Fibroblast of gingiva (primary cell): ENCODE measurements at places on chromosomes 1 and 21.

DNA sequence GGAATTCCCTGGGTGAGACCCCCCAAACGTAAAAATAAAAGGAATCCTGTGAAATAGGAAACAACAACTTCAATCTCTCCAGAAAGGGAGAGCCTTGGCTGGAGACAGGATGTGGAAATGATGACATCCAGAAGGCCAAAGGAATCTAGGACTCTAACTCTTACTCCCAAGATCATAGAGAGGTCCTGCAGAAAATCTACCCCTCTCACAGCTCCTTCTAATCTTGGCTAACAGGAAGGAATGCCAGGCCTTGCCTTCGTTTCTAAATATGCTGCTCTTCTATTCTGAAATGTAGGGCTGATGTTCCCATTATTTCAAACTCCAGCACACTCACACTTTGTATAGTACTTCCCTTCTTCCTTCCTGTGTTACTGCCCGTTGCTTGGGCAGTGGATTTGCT, 40.7 kb downstream of the ARHGEF11 start:
- no peak for DNase-seq

DNA sequence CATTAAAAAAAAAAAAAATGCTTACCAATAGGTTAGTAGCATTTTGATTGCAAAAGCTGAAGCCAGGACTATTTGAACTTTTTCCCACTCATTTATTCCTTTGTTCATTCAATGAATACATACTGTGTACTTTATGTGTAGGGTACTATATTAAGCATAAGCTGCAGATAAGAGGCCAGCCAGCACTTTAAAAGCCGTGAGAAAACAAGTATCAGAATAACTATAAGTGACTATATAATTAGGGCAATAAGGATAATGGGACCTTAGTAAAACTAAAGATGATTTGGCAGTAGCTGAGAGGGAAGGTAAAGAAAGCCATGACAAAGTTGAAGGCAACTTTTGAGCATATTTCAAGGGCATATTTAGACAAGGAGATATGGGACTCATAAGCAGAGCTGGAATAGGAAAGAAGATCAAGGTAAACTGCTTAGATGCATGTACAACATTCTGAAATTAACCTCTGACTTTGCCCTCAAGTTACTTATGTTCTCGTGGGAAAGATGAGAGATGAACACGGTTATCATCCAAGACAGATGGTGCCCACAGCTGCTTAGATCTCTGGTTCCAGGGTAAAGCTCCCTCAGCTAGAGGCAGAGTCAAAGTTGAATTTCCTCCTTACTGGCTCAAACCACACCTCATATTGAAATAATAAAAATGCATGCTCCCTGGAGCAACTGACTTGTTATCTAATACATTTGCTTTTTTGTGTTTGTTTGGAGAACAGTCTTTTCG, 44.0 kb upstream of the FMO2 start:
- no peak for DNase-seq

- DNase-seq = no peak
Measured at GRCh38 chr1:248730507-248731335, 24.8 kb downstream of the LYPD8 start.

DNA sequence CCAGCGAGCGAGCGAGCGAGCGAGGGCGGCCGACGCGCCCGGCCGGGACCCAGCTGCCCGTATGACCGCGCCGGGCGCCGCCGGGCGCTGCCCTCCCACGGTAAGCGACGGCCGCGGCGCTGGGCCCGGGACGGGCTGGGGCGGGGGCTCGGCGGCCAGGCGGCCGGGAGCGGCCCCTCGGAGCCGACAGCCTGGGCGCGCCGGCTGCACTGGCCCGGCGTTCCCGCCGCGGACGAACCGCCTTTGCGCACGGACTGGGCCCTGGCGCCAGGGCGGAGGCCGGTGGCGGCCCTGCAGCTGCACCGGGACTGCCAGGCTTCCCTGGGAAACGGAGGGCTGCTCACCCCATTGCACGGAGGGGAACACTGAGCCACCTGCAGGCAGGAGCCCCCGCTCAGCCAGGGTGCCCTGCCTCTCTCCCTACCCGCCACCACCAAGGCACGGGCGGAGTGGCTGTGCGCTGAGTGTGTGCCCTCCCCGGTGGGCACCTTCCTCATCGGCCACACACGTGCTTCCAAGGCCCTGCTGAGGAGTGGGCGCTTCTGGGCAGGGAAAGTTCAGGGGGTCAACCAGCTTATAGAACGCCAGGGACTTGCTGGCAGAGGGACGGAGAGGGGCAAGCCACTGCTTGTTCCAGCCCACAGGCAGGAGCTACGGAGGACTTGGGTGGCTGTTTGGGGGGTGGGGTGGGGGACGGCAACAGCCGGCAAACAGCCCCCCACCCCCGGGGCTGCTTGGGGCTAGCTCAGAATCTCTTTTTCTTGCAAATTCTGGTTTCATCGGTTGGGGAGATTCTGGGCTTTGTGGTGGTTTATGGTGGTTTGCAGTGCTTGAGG, 532 bp downstream of the CSF1 start:
- DNase-seq = no peak

- DNase-seq = no peak
Measured at GRCh38 chr1:44408632-44409602, 3.9 kb downstream of the RNF220 start.

DNA sequence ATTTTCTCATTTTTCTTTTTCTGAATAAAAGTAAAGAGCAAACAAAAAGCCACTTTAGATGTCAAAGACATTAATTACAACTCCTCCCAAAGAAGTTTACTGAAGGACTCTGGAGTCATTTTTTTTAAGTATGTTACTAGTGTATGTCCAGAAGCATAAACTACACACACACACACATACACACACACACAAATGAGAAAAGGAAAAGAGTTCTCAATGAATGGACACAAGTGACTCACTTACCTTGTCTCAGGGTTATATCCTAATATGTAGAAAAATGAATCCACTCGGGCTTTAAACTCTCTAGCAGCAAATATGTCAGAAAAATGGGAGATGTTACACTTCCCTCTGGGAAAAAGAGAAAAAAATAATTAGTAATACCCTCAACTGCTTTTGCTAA, 223.1 kb downstream of the SLC45A1 start:
- no peak for DNase-seq

- DNase-seq = peak; percentile 89
Measured at GRCh38 chr1:230858918-230859729, 9.2 kb downstream of the C1orf198 start.

DNA sequence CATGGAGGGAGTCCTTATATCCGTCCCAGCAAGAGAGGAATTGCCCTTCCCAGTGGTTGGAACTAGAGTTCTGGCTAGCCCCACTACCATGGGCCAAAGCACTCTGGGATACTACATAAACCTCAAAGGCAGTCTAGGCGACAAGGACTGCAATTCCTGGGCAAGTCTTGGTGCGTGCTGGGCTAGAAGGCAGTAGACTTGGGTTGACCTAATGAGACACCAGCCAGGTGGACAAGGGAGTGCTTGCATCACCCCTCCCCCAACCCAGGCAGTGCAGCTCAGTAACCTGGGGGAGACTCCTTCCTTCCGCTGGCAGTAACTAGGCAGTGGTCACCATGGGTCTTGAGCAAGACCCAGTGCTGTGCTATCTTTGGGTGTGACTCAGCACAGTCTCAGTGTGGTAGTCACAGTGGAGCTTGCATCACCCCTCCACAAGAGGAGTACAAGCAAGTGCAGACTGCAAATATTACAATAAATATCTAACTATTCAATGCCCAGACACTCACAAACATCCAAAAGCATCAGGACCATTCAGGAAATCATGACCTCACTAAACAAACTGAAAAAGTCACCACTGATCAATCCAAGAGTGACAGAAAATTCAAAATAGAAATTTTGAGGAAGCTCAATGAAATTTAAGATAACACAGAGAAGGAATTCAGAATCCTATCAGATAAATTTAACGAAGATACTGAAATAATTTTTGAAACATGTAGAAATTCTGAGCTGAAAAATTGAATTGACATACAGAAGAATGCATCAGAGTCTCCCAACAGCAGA, 84.7 kb upstream of the LYPLAL1 start:
- peak; percentile 92 for DNase-seq

GRCh38 chr1:23483321-23484252, at the start of gene ASAP3:
TSS of gene ASAP3 (minus strand) at chr1:23484179. CDS start at chr1:23484133, 46 bp downstream.
- peak; percentile 25 for DNase-seq

DNA sequence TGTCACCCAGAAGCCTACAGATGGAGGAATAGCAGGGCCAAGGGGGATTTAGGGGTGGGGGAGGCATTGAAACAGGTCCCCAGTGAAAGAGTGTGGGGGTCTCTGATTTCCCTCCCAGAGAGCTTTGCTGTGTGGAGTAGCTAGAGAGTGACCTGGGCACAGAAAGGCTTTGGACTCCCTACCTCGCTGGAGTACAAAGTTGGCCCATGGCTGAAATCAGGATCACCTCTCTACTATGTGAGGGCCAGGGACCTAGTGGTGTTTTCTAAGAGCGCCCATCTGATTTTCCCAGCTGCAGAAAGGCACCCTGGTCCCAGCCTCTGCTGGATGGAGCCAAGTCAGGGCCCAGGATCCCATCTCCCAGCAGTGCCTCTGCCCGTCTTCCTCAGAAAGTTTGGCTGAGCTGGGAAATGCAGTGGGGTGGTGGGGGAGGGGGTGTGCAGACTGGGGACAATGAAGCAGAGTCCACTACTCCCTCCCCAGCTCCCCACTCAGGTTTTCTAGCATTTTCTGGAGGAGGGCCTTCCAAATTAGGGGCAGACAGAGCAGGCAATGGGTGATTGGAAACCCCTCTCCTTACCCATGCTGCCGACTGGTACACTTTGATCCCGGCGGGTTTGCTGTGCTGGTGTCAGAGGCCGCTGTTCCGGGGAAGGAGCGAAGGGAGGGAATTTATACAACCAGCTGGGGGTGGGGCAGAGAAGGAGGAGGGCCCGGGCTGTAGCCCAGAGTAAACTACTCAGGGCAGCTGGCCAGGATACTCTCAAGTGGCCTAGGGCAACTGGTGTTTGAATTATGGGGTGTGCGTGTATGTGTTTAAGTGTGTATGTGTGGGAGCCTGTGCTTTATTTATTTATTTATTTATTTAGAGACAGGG, at the start of gene SELENBP1:
SELENBP1 (minus strand) TSS at position 648 of the 877 bp plus-strand sequence; CDS start at position 584, 64 bp downstream.
- peak; percentile 85 for DNase-seq

DNA sequence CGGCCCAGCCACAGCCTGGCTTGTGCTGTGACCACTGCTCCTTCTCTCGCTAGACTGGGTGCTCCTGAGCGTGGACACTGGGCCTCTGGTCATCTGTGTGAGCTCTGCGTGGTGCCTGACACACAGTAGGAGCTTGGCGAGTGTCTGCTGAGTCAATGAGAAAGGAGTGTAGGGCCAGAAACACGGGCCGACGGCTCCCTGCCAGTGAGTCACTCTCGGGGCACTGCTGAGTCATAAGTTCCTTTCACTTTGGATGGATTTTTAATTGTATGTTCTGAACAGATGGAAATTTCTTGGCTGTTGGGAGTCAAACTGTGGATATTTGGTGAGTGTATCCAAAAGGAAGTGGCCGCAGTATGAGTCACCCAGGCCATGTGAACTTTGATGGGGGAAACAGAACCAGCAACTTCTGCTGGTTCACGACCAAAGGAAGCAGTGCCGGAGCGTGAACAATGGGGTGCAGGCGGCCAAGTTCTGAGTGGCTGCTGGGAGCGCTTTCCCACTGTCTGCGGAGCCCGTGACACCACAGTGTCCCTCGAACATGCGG, 41.0 kb upstream of the COL18A1 start:
- peak; percentile 97 for DNase-seq

GRCh38 chr1:159936273-159936904, 9.0 kb downstream of the IGSF9 start:
- peak; percentile 15 for DNase-seq

DNA sequence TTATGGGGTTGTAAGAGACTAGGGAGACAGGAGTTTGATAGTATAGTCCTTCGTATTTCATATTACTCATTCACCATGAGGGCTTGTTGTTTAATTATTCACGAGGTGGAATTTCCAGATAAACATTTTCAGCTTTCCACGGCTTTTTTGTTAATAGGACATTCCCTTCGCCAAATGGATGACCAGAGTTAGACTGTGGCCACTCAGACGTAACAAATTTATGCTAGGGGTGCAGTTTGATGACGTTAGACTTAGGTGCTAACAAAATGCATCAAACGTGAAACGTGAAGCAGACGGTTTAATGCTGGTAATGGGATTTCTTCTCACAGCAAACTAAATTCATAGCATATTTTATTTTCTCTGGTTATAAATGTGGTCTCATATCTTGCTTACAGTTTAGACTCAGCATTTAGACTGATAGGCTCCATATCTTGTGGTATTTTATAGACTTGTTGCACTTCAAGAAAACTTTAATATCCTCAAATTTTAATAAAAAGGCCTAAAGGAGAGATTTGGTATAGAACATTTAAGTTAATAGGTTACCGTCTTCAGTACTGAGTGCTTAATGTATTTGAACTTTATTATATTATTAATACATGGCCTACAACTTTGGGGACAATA, 2.3 kb downstream of the DHX9 start:
- DNase-seq = no peak

GRCh38 chr1:38740487-38740886, 119.1 kb downstream of the RRAGC start:
- DNase-seq = no peak

GRCh38 chr1:86138746-86139145, 17.8 kb downstream of the COL24A1 start:
- DNase-seq = no peak

DNA sequence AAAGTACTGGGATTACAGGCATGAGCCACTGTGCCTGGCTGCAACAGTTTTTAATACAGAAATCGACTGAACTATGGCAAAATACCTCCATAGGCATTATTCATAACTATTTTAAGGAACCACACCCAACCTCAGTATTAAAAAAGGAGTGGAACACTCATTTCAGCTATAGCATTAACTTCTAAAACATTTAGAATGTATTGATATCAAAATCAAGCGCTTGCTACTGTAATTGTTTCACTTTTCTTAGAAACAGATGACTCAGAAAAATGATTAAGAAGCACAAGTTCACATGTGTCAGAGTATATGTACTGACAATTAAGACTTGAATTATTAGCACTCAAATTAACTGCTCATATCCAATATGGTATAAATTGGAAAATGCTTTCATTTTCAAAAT, 15.1 kb downstream of the AIDA start:
- no peak for DNase-seq

- peak; percentile 38 for DNase-seq
Measured at GRCh38 chr1:40861224-40862003, 749 bp downstream of the CITED4 start.

- DNase-seq = no peak
Measured at GRCh38 chr1:185158800-185159199, 1.8 kb downstream of the SWT1 start.

DNA sequence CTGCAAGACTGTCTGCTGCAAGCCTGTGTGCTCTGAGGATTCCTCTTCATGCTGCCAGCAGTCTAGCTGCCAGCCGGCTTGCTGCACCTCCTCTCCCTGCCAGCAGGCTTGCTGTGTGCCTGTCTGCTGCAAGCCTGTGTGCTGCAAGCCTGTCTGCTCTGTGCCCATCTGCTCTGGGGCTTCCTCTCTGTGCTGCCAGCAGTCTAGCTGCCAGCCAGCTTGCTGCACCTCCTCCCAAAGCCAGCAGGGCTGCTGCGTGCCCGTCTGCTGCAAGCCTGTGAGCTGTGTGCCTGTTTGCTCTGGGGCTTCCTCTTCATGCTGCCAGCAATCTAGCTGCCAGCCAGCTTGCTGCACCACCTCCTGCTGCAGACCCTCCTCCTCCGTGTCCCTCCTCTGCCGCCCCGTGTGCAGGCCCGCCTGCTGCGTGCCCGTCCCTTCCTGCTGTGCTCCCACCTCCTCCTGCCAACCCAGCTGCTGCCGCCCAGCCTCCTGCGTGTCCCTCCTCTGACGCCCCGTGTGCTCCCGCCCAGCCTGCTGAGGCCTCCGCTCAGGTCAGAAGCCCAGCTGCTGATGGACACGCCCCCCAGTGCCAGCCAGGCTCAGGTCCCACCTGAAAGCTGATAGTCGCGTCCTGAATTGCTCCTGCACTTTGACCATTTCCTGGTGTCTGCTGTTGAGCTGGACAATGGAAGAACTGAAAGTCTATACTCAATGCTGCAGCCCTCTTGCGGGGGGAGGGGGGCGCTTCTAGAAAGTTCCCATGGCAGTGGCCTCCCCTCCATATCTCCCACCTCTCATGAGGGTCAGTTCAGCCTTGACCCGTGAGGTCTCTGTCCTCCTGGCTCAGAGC, 1.2 kb downstream of the KRTAP10-4 start:
- no peak for DNase-seq
